Activated T-cell treated with anti-CD3 and anti-CD28 coated beads, Interleukin-2, amount 50 U/mL, for 4 hours (primary cell): ENCODE measurements at places on chromosomes 12 and 14. TPM values are rescaled to one million over a fixed set of nuclear protein-coding genes. Genes with fewer than 3 reads are reported as not detected.
A peak's percentile ranks its signal among the peaks of the same experiment; 100 is the strongest.

DNA sequence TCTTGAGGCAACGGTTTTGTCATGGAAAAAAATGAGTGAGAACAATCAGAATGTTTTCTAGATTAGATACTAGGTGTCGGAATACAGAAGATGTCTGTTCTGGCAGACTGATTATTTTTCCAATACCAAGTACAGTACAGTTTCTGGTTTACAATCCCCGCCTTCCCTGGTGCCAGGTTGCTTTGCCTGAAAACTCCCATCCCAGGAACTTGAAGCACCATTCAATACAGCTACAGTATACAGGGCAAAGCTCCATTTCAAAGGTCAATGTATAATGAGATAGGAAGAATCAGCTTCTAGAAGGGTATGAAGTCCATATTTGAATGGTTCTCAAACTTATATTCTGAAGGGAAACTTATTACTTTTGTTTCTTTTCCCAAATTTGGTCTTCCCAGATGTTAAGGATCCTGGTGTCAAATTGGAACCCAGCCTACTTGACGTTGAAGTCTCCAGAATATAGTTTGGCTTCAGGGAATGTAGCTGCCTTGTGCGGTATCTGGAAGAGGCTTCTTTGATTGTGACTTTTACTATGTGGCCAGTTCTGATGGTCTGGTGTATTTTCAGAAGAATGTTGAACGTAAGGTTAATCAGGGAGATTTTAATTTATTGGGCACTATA, 238.0 kb upstream of the ATP2B1 start:
- no peak for DNase-seq

DNA sequence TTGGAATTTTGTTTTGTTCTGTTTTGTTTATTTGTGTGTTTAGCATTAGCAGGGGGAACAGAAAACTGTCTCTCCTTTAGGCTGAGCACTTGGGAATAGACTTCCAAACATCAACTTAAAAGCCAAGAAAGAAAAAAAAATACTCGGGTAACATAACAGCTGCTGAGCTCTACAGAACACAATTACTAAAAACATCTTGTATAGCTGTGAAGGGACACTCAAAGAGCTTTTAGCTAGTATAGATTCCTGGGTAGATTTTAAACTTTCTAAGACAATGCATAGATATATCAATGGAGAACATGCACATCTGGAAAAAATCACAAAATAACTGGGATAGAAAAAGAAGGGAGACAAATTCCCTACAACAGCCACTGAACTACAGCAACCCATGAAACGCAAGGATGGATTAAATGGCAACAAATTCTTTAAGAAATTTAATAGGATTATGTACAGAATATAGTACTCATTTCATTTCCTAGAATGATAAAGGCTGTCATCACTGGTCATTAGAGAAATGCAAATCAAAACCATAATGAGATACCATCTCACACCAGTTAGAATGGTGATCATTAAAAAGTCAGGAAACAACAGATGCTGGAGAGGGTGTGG, 174.3 kb upstream of the KRR1 start:
- no peak for DNase-seq

- no peak for DNase-seq
Measured at GRCh38 chr12:52506858-52507715, 13.1 kb downstream of the KRT5 start.

GRCh38 chr12:24173067-24173466, 223.6 kb upstream of the SOX5 start:
- DNase-seq, result no peak

DNA sequence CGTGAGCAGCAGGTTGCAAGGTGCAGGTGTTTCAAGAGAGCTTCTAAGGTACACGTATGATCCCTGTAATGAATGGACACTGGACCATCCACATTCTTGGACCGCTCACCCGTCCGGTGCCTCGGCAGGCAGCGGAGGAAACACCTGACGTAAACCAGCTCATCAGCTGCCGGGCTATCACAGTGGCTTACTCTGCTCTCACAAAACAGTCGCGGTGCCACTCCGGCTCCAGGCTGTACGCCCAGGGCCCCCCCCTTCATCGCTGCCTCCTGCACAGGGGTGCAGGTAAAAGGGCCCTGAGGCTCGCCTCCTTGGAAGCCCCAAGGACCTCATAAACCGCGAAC, 436 bp downstream of the VPS33A start:
- DNase-seq, result peak; percentile 30

GRCh38 chr14:99619835-99620834, 16.1 kb upstream of the CCDC85C start:
- DNase-seq, result no peak

DNA sequence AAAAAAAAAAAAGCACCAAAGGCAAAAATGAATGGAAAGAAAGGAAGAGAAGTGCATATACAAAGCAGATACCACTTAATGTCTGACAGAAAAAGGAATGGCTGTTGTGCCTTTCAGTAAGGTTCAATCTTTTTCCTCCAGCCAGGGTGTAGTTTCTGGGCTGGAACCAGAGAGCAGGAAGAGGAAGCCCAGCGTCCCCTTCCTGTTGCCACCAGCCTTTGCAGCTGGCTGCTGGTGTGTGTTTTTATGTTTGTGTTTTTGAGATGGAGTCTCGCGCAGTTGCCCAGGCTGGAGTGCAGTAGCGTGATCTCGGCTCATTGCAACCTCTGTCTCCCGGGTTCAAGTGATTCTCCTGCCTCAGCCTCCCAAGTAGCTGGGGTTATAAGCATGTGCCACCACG, 64.6 kb upstream of the LTA4H start:
- no peak for DNase-seq

DNA sequence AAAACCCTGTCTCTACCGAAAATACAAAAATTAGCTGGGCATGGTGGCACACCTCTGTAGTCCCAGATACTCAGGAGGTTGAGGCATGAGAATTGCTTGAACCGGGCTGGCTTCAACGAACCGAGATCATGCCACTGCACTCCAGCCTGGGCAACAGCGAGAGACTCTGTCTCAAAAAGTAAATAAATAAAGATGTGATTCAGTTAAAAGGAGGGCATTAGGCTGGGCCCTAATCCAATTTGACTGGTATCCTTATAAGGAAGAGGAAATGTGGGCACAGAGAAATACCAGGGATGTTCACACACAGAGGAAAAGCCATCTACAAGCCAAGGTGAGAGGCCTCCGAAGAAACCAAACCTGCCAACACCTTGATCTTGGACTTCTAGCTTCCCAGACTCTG, 10.1 kb upstream of the DCAF4 start:
- no peak for DNase-seq

DNA sequence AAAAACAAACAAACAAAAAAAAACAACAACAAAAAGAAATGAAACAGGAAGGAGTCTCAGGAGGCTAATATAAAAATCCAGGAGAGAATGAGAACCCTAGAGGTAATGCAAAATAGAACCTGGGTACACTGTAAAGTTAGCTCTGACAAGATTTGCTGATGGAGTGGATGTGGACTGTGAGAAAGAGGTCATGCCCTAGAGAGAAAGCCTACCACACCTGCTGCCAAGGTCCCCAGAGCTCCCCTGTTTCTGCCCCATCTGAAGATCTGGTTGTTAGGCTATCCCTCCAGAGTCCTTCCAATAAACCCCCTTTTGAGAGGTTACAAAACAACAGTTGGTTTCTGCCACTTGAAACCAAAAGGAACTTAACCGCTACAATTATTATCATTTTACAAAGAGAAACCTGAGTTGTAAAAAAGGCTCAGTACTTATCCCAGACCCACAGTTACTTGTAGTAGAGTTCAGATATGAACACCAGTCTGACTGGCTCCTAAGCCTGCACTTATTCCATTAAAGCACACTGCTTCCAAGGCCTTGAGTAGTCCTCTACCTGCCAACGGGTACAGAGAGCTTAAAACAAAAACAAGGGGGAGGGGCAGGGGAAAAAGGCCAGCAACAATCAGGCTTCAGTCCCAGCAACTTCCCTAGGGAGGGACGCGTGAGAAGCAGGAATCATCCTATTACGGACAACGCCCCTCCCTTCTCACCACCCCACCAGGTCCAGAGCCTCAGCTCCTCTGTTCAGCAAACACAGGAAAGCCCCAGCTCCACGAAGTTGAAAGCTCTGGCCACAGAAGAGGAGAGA, 27.7 kb downstream of the PPP1R13B start:
- no peak for DNase-seq

GRCh38 chr14:60565211-60565610, 56.3 kb downstream of the SIX6 start:
- DNase-seq, result no peak

DNA sequence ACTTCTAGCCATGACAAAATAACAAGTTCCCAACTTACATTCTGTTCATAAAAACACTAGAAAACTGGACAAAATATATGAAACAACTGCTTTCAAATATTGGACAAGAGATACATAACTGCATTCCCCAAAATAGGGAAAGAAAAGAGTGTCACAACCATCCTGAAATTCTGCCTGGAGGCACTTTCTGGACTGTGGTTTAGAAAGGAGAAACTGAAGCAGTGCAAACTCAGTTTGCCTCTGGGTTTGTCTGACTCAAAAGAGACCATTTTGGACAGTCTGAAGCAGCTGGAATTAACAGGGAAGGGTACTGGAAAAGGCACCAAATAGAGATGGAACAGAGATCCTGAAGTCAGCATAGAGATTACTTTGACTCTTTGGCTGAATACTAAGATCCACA, 11.3 kb upstream of the SYT1 start:
- DNase-seq, result no peak

- no peak for DNase-seq
Measured at GRCh38 chr14:73717711-73718417, 3.7 kb upstream of the PNMA1 start.

DNA sequence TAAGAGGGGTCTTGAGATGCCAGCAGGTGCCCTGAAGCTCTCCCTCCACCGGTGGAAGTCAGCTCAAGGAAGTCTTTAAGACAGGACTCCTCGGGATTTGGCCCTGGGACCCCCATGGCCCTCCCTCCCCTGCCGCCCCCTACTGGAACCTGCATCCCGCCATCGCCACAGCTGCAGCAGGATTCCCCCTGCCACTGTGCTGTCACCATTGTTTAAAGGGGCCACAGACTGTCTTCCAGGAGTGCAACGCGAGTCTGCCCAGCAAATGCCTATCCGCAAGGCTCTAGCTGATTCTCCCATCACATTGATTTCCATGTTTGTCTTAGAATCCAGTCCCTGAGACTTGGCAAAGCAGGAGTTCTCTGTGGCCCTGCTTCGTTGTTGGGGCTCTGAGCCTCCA, 770.8 kb upstream of the ALG10B start:
- DNase-seq, result no peak

GRCh38 chr12:106712768-106713167, 61.7 kb upstream of the RIC8B start:
- no peak for DNase-seq

Gene P3H3
- 0.83 TPM for total RNA-seq

Gene LRCOL1
- total RNA-seq, result not detected

Gene TPH2
- total RNA-seq, result not detected

Gene MYO1H
- not detected for total RNA-seq

Gene KRT80
- 0.08 TPM for total RNA-seq

Gene GPD1
- 1.2 TPM for total RNA-seq

Gene HDAC7
- 199 TPM for total RNA-seq

Gene SLC17A8
- not detected for total RNA-seq

Gene NOVA1
- total RNA-seq, result not detected

Gene DTX3
- 18.6 TPM for total RNA-seq

Gene SALL2
- total RNA-seq, result 1.4 TPM
